ENCODE measurements at places on chromosomes 5 and 9. TPM values are rescaled to one million over a fixed set of nuclear protein-coding genes. Genes with fewer than 3 reads are reported as not detected.

- DNase-seq: no peak
Observed at GRCh38 chr9:136202454-136203407, 2.2 kb downstream of the LHX3 start.

DNA sequence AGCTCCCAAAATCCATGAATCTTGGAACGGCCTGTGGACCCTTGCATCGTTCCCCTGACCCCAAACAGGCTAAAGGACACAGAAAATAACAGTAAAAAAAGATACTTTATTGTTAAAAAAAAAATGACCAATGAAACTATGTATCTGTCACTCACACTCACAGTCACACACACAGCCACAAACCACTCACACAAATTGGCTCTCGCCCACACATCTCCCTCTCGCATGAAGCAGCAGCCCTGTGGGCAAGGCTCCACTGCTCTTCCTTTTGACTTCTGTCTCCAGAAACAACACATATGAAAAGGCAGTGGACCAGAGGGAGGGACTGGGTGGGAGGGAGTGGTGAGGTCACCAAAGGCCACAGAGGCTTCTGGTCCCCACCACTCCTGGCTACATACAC is 56.6 kb downstream of the SLC36A1 start:
- DNase-seq: no peak

- no peak for DNase-seq
Observed at GRCh38 chr9:80842389-80842788, 847.0 kb downstream of the TLE1 start.

DNA sequence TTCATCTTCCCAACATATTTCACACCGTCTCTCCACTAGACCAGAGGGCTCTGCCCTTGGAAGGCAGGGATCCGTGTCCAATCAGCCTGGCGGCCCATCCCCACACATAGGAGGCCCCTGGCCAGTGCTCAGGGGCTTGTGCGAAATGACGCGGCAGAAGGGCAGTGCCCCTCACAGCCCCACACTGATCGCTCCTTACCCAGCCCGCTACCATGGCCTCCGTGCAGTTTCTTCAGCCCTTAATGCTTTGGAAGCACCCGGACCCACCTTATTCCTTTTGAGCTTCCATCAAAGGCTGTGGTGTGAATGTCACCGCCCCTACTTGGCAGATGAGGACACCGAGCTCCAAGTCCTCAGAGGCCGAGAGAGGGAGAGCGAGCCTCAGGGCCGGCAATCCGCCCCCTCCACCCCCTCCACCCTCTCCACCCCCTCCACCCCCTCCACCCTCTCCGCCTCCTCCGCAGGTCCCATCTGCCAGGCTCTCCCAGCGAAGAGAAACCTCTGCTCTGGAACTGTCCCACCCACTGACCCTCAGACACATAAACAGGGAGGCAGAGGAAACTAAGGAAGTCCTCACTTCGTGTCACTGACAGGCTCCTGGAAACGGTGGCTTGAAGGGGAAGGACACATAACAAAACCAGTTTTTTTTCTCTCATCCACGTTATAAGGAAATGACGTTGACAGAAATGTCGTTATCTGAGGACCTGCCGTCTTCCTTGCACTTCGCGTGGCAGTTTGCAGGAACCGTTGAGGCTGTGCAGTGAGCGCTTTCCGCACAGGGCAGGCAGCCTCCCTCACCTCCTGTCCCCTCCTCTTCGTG is 13.9 kb downstream of the QSOX2 start:
- no peak for DNase-seq

Gene BTNL9
- total RNA-seq: 1.2 TPM

Gene SV2C
- 0.58 TPM for total RNA-seq

GRCh38 chr9:86867804-86868313 is 79.4 kb downstream of the GAS1 start:
- DNase-seq: no peak

DNA sequence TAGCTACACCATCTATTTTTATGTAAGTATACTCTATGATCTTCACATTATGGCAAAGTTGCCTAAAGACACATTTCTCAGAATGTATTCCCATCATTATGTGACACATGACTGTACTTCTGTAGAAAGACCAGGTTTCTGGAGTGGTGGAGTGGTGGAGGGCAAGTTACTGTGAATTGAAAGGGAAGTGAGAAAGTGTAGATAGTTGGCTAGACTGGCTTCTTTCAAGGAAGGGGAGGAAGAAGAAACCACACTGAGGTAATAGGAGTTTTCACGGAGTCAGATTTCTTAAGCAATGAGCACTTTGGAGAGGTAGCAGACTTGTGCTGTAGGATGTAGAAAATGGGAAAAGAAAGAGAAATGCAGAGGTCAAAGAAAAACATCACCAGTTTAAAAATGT is 50.9 kb upstream of the EQTN start:
- no peak for DNase-seq

DNA sequence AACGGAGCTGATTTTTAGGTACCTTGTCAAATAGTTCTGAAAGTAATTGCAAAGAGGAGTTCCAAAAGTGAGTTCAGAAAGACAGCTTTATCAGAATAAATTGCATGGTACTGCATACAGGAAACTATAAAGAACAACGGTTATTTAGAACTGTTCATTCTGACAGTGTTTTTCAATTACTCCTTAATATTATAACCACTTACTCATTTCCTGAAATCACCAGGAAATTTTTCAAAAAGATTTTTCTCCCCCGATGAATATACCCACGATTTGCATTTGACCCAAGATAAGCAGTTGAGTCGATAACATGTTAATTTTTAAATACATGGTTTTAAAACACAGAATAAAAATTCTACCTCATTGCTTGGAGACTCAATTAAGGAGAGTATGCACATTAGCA is 9.4 kb downstream of the DOCK8 start:
- DNase-seq: no peak

GRCh38 chr5:116402235-116402634 is 172.4 kb downstream of the SEMA6A start:
- DNase-seq: no peak

DNA sequence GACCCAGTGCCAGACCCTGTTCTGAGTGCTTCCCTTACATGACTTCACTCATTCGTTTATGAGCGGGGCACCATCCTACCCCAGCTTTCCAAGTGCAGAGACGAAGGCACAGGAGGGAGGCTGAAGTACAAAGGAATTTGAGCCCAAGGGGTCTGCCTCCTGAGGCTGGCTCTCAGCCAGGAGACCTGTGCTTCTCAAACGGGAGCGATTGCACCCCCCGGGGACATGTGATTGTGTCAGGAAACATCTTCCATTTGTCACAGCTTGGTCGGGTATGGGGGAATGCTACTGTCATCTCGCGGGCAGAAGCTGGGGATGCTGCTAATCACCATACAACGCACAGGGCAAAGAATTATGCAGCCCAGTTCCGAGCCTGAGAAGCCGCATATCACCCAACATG is 23.9 kb downstream of the ADCY2 start:
- DNase-seq: no peak

DNA sequence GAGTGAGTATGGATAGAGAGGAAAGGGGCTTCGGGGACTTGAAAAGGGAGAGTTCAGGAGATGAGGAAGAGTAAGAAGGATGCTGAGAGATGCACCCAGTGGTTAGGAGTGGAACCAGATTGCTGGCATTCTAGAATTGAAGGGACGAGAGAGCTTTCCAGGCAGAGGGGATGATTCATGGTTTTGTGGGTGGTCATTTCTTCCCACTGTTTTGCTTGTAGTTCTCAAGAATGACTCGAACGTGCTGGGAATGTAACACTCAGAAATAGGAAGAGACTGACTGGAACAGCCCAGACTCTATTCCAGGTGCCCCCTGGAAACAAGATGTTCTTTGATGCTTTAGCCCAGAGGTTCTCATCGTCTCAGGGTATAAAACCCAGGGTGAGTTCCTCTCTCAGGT is 294.2 kb downstream of the ICE1 start:
- no peak for DNase-seq

GRCh38 chr9:88949961-88950340 is 41.3 kb upstream of the S1PR3 start:
- DNase-seq: no peak

DNA sequence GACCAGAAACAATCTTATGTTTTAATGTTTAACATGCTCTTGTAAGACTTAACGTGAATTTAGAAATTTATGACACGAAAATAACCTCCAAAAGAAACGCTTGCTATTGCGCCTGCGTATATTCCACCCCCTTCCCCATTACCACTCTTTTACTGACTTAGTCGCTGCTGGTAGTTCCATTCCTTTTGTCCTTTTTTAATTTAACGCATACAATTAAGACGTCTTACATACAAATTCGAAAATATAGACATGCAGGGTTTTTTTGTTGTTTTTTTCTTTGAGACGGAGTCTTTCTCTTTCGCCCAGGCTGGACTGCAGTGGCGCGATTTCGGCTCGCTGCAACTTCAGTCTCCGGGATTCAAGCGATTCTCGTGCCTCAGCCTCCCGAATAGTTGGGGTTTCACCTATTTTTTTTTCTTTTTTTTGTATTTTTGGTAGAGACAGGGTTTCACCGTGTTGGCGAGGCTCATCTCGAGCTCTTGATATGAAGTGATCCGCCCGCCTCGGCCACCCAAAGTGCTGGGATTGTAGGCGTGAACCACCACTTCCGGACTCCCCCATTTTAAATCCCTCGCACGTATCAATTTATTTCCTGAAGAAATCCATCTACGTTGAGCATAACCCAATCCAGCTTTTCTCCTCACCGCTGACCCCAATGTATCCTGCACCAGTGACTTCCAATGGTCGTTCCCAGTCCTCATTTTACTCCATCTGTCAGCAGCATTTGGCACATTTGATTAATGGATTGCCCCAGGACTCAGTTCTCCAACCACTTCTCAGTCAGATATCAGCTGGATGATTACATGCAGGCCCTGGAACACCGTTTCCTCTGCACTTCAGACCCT is 684 bp upstream of the MED7 start:
- DNase-seq: peak; percentile 70

DNA sequence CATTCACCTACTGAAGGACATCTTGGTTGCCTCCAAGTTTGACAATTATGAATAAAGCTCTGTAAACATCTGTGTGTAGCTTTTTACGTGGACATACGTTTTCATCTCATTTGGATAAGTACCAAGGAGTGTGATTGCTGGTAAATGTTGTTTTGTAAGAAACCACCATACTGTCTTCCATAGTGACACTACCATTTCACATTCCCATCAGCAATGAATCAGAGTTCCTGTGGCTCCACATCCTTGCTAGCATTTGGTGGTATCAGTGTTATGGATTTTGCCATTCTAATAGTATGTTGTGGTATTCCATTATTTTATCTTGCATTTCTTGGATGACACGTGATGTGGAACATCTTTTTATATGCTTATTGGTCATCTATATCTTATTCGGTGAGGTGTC is 78.4 kb upstream of the RASGRF2 start:
- DNase-seq: no peak

GRCh38 chr5:150320044-150320613 is 17.4 kb upstream of the ARSI start:
- no peak for DNase-seq

DNA sequence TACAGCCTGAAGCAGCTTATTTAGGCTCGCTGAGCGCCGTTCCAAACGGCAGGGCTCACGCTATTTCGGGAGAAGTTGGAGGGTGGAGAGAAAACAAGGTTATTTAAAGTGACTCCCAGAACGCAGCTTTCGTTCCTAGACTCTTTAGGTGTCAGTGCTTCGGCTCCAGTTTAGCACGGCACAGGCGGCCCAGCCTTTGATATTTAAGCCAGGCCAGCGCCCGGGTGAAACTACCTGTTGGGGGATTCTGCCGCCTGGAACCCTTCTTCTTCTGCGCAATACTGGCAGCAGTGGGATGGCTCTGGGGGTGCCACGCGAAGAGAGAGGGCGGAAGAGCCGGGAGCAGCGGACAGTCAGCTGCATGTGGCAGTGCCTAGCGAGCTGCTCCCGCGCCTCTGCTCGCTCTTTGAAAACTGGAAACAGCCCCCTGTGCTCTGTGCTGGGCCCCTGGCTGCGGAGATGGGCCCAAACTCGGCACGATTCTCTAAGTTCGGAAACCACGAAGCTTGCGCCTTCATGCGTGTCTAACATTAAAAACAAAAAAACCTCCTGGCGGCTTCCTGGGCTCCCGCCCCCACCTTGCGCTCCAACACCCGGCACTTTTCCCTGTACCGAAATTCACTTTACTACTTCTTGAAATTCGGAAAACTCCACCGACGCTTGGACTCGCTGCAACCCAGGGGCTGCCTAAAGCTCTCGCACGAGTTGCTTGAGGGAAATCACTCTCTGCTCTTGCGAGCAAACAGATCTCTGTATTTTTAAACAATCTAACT is 34.6 kb upstream of the NFIB start:
- peak; percentile 37 for DNase-seq

GRCh38 chr9:24765025-24765756 is 219.5 kb upstream of the IZUMO3 start:
- DNase-seq: no peak

Gene SLC36A2
- not detected for total RNA-seq

GRCh38 chr9:129761293-129761900 is 8.6 kb upstream of the PTGES start:
- peak; percentile 70 for DNase-seq

- no peak for DNase-seq
Observed at GRCh38 chr5:86880344-86880743, 262.6 kb downstream of the COX7C start.

Gene GDF9
- total RNA-seq: 0.41 TPM

- no peak for DNase-seq
Observed at GRCh38 chr9:127176631-127177030, 54.2 kb upstream of the ANGPTL2 start.

GRCh38 chr5:73654171-73654811 is 28.3 kb downstream of the ARHGEF28 start:
- no peak for DNase-seq

DNA sequence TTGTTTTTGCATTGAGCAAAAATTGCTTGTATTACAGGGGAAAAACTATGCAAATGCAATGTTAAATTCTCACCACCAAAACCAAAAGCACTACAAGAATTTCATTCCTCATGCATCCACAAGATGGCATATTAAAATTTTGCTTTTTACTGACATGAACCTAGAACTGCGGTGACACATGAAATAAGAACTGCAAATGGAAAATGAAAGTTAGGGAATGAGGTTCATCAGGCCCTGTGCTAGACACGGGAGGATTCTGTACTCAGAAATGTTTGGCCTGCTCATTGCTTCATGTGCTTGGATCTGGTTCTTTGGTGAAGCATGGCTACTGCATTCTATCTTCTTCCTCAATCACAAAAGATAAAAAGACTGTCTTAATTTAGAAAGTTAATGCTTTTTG is 9.1 kb upstream of the RFK start:
- no peak for DNase-seq

Data from mucosa of descending colon (tissue), 3 donors.